ENCODE measurements at places on chromosomes 11 and 22.

- DNase-seq: no peak
These were observed 143.6 kb downstream of the ADAMTS15 start for GRCh38 chr11:130592056-130592455.

GRCh38 chr22:38852522-38852921 is 8.7 kb upstream of the NPTXR start:
- no peak for DNase-seq

GRCh38 chr11:100851147-100851546 is 164.1 kb downstream of the ARHGAP42 start:
- DNase-seq: no peak

DNA sequence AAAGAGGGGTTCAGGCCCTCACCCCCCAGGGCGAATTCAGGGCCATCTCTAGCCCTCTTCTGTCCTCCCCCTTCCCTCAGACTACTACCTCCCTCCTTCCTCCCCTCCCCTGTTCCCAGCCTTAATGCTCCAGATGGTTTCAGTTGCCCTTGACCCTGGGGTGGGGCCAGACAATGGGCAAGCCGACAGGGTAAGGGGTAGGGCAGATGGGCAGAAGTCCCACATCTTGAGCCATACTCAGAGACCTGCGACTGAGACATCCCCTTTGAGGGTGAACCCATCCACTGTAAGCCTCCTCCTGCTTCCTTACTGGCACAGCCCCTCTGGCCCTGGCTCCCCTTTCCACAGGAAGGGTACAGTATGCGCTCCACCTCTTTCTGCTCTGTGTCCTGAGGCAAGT is 1.9 kb downstream of the RHBDD3 start:
- DNase-seq: no peak

- DNase-seq: no peak
These were observed 26.4 kb upstream of the OAF start for GRCh38 chr11:120184371-120184945.

- DNase-seq: no peak
These were observed 921 bp downstream of the C1QTNF5 start for GRCh38 chr11:119339589-119340334.

- DNase-seq: no peak
These were observed 175.3 kb upstream of the B3GAT1 start for GRCh38 chr11:134587345-134587744.

DNA sequence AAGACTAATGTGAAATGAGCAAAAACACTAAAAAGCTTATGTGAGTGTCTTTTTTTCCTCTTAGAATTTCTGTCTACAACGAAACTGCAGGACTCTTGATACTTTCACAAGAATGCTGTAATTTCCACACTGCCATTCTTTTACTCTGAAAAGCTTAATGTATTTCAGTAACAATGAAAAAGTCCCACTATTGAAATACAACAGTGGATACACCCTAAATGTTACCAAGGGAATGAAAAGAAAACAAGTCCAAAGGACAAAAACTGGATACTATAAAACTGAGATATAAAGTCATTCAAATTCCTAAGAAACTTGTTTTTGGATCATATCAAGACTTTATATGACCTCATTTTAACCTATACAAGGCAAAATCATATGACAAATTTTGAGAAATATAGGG is 77.4 kb downstream of the SOX6 start:
- no peak for DNase-seq

DNA sequence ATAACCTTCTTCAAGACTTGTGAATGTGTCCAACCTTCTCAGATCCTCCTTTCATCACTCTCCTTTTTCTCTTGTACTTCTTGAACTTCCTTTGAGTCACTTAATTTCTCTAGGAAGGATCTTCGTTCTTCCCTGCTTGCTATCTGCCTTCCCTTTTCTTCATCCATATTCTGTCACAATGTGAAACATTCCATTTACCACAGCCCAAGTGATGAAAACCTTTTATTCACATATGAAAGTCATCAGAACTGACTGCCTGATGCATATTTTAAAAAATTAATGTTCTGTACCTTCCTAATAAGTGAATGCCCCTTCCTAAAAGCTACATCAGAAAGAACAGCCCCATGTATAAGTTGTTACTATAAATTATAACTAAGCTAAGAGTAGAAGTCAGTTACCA is 520.4 kb upstream of the LUZP2 start:
- DNase-seq: no peak

DNA sequence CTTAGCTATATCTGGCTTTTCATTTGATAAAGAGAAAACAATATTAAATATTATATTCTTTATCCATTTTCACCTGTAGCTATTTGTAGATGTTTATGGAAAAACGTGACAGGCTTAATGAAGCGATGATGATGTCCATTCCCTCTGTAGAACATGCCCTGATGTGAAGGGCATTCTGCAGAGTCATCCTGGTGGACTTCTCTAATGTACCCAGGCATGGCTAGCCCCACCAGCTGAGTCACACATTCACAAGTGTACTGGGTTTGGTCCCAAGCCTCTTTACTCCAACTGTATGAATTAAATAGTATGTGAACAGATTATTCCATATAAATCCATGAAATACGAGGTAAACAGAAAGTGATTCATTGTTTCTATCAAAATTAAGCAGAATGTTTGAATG is 139.3 kb downstream of the CADM1 start:
- no peak for DNase-seq

- DNase-seq: no peak
These were observed 180.2 kb downstream of the NAV2 start for GRCh38 chr11:19892876-19893275.

- no peak for DNase-seq
These were observed 3.2 kb downstream of the CTSD start for GRCh38 chr11:1760351-1761109.

DNA sequence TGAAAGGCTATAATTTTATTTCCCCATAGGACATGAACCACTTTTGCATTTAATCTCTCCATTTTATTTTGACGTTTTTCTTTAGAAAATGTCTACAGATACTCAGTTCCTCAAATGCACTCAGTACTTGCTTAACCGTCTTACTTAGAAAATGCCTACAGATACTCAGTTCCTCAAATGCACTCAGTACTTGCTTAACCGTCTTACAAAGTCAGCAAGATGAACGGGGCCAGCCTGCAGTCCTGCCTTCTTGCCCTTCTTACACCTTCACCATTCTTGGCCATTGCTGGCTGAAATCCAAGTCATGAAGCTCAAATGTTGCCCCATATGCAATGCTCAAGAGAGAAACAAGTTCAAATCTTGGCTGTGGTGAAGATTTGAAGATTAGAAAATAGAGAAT is 34.1 kb downstream of the CSNK2A3 start:
- no peak for DNase-seq

DNA sequence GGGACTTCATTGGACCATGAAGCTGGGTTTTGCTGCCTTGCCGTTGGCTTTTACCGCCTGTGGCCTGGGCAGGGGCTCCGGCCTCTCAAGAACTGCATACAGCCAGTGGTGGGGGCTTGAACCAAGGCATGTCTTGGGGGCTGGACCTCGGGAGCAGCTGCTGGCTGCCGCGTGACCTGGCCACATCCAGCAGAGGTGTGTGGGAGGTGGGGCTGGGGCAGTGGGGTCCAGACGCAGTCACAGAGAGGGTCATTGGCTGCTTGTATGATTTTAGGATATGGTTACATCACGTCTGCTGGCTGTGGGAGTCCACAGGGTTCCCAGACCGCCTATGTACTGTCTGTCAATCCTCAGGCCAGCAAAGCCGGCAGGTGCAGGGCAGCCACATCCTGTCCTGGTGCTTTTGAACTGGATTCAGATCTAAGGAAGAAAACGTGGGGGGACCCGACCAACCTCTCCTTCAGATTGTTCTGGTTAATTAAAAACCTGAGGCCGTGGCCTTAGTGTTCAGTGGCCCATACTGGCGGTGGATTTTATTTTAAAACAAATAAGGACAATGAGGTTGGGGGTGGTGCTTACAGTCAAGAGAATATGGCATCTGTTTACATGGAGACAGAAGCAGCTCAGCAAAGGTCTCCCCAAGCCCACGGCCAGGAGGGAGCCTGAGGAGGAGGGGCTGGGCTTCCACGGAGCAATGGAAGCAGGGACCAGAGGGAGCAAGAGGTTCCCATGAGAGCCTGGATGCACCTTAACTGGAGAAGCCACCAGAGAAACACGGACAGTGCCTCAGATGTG is 426.0 kb downstream of the TBC1D22A start:
- no peak for DNase-seq

- DNase-seq: no peak
These were observed 10.6 kb downstream of the FREY1 start for GRCh38 chr11:45896422-45896984.

DNA sequence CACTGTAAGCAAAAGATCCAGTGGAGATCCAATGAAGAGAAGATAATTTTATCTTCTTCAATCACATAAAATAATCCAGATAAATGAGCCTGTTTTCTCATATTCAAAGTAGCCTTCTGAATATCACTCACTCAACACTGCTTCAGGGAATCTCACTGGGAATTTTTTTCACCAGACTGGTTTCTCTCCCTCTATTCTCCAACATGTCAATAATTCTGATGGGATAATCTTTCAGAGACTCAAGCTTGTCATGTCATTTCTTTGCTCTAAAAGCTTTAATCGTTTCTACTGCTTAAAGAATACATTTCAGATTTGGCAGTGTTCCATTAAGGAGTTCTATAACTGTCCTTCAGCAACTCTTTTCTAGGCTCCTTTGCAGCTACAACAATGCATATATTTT is 16.3 kb downstream of the CNTN5 start:
- no peak for DNase-seq

DNA sequence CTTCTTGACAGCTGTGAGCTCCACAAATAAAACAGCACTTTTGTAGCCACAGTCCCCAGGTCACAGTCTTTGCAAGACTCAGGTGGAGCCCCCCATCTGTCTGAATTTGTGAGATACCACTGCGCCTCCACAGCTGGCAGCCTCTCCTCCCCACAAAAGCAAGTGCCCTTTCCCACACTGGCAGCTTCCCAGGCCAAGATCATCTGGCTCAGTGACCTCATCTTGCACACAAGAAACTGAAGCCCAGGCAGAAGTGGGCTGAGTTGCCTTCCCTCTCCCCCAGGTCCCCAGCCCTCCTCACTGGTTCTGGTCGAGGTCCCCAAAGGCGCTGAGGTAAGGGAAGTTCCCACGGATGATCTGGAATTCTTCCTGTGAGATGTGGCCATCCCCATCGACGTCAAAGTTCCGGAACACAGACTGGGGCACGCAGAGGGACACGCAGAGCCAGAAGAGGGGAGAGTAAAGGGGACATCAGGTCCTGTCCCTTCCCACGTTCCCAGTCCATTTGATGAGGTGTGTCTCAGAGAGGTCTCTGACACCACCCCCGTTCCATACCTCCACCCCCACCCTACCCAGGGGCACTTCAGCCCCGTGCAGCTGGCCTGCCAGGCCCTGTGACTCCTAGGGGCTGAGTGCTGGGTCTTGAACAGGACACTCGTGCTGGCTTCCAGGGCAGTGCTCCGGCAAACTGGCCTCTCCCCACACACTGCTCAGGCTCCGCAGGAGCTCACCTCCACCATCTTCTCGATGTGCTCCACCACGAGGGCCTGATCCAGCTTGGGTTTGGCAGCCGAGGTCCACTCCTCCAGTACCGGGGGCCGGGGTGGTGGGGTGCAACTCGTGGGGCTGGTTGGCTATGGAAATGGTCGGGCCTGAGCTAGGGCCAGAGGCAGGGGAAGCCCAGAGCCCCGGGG is 8.9 kb downstream of the RASGRP2 start:
- DNase-seq: no peak

- DNase-seq: no peak
These were observed 2.8 kb upstream of the ACR start for GRCh38 chr22:50734986-50735738.

DNA sequence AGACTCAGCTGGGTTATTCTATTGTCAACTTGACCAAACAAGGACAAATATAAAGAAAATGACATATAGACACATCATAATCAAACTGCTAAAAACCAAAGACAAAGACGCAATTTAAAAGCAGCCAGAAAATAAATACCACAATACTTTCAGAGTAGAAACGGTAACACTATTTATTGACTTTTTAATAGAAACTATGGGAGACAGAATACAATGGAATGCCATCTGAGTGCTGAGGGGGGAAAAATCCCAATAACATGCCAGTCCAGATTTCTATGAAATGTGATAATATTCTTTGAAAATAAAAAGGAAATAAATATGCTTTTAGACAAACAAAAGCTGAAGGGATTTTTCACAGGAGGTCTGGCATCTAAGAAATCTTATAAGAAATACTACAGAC is 30.7 kb downstream of the C11orf65 start:
- DNase-seq: no peak

- no peak for DNase-seq
These were observed 11.0 kb upstream of the MOB2 start for GRCh38 chr11:1497600-1497999.

DNA sequence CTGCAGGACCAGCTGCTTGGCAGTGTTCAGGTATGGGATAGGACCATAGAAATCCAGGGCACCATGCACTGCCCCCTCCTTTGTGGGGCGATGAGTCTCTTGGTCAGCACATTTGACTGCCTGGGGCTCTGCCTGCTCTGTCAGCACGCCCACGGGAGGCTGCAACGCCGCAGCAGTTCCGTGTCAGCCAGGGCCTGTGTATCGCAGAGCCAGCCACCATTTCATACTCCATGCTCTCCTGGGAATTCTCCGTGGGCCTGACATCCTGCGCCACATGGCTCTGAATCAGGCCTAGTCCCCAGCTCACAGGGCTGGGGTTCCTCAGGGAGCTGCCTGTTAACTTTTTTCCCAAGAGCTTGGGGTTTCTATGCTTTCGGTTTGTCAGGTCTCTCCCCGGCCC is 16.9 kb upstream of the RELT start:
- no peak for DNase-seq

DNA sequence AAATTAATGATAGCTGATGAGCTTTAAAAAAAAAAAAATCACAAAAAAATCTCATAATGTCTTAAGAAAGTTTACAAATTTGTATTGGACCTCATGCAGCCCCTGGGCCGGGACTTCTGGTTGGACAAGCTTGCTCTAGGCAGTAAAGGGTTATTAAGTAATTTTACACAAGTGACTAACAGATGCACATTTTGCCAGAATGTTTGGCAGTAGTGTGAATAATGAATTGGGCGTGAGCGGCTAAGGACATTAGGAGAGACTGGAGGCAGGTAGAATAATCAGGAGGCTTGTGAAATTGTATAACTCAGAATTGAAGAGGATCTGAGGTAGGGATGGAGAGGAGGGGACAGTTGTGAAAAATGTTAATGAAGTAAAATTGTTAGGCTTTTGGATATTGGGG is 77.4 kb downstream of the HIPK3 start:
- DNase-seq: no peak

DNA sequence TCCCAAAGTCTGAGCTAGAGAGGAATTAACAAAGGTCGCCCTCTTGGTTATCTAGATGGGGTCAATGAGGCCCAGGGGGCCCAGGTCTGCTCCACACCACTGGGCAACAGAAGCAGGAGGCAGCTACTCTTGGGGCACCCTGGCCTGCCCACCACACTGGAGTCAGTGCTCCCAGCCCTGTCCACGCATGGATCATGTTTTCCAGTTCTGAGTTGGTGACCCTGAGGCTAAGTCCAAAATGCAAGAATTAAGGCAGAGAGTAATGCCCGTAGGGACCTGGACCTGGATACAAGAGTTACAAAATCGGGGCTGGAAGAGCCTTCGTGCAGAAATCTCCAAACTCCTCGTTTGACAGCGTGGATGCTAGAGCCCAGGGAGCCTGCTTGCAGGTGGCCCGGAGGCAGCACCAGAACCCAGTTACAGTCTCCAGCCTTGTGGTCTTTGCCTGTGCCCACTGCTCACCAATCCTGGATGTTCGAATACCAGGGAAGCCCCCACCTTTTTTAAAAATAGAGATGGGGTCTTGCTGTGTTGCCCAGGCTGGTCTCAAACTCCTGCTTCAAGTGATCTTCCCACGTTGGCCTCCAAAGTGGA is 6.1 kb upstream of the THRSP start:
- DNase-seq: no peak

Measured in effector memory CD4-positive, alpha-beta T cell (primary cell).